Psoas muscle (tissue), 8 donors: ENCODE measurements at places on chromosomes 11 and 22.

DNA sequence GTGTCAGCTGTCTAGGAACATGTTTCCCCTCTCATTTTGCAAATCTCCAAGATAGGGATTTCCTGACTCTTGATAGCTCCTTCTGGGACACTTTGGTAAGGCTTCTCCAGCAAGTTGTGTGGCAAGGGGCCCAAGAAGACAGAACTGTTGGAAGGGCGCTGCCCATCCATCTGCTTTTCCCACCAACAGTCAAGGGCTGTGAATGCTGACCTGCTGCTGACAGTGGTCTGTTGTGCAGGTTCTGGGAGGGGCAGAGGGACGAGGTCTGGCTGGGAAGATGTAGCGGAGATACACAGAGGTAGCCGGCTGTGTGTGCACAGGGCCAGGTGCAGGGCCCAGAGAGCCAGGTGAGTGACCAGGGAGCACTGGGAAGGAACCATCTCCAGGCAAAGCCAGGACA lies 12.2 kb downstream of the BCR start:
- no peak for DNase-seq

DNA sequence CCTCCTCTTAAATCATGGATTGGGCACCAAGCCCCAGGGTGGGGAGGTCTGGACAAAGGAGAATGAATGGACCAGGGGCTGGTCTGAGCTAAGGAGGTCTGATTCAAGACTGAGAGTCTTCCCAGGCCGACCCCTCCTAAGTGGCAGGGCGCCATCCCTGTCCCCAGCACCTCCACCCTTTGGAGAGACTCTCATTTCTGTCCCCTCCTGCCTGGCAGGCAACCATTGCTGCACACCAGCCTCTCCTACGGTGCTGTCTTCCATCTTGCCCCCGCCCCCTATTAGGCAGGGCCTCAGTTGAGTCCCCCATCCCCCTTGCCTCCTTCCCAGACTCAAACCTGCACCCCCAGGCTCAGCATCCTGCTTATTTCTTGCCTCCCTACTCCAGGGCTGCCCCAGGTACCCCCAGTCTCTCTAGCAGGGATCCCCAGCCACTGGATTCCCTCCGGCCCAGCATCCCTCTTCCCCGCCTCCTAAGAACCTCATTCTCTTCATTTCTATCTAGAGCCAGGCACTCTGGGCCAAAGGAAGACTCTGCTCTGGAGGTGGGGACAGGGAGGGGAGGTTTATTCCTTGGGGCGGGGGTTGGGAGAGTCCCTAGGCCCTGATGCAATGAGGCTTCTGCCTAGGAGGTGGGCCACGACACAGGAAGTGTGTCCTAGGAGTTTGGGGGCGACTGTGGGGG lies 1.7 kb upstream of the RCOR2 start:
- DNase-seq, result peak; percentile 20

- DNase-seq, result no peak
These were observed 10.3 kb upstream of the FIBIN start for GRCh38 chr11:26983645-26984044.

- no peak for DNase-seq
These were observed 67.9 kb downstream of the YAP1 start for GRCh38 chr11:102177974-102178631.

DNA sequence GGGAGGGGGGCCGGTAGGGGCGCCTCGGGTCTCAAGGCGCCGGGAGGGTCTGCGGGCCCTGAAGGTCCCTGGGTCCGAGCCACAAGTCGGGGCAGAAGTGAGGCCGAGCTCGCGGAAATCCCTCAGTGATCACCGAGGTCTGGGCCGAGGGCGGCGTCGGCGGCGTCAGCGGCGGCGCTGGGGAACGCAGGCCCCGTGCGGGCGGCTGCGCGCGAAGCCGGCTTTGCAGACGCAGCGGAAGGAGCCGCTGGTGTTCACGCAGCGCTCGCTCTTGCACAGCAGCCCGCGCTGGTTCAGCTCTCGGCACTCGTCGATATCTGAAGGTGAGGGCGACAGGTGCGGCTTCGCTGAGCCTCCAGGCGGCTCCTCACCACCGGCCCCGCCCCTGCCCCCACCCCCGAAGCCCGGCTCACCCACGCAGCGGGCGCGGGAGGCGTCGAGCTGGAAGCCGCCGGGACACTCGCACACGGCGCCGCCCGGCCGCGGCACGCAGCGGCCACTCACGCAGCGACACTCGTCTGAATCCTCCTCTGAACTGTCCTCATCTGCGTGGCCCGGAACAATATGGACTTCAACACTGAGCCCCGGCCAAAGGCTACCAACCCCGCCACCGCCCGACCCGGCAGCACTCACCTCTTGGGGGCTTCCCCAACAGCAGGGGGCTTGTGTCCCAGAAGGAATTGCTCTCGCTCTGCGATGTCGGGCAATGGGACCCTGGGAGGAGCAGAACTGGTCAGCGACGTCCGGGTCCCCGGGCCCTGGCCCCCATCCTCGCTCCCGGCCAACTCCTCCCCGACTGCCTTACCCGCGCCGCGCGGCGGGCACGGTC lies 14.2 kb downstream of the SCYL1 start:
- peak; percentile 22 for DNase-seq

DNA sequence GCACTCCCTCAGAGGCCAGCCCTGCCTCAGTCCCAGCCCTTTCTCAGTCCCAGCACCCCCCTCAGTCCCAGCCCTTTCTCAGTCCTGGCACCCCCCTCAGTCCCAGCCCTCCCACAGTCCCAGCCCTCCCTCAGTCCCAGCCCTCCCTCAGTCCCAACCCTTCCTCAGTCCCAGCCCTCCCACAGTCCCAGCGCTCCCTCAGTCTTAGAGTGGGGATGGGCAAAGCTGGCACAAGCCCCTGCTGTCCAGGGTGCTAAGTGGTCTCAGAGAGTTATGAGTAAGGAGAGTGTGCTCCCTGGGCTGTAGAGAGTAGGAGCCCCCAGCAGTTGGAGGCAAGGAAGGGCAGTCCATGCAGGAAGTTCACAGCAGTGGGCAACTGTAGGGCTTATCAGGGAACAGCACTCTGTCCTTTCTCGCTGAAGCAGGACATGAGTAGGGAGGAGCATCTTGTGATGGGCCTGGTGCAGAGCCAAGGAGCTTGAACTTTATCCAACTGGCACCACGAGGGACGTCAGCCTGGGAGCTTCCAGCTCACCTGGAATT lies 51.4 kb upstream of the CRYBB3 start:
- no peak for DNase-seq

- peak; percentile 20 for DNase-seq
These were observed 46.2 kb downstream of the SHANK2 start for GRCh38 chr11:71206186-71206585.

DNA sequence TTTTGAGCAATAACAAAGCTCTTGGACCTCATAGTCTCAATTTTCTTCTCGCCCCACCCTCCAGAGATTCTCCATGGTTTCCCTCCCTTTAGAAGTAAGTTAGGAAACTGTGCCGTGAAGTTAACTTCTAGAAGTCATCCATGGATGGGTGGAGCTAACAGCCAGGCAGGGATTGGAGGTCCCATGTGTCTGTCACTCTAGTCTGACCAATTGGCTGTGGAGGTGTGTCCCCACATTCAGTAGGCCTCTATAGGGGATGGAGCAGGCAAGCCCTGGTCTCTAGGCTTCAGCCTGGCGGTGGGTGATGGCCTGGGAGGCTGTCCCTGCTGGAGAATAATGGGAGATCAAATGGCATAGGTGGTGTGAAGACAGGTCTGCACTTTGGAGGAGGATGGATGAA lies 50.7 kb downstream of the TP53I11 start:
- no peak for DNase-seq

GRCh38 chr11:111814106-111814505 lies 47.9 kb upstream of the PPP2R1B start:
- DNase-seq, result no peak

DNA sequence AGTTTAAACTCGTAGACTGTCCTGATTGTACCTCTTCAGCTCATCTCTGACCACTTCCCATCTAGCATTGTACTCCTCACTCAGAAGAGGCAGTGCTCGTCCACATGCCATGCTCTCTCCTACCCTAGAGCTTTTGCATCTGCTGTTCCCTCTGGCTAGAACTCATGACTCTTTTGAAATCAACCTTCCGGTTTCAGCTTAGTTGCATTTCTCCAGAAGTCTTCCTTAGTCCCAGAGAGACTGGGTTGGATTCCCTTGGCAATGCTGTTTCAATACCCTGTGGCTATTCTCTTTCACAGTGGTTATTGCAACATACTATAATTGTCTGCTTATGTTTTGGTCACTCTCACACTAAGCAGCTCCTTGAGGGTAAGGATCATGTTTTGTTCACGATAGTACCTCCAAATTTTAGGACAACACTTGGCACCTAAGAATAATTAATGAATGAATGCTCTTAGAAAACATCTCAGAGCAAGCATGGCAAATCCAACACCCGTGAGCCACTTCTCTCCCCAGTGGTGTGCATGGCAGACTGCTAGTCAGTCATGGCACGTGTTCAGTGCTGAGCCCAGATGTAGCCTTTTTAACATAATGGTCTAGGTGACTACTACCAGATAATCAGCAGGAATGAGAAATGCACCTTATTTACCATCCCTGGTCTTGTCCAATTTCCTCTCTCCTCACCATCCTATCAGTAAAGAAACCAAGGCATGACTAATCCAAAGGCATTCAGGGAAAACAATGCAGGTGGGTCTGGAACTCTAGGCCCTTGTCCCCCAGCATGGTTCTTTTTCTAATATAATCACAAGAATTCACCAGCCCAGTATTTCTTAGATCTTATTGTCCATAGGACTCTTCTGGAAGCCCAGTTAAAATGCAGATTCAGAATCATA lies 14.5 kb downstream of the SEPTIN3 start:
- no peak for DNase-seq

- no peak for DNase-seq
These were observed 33.0 kb upstream of the TEAD1 start for GRCh38 chr11:12640926-12641849.

DNA sequence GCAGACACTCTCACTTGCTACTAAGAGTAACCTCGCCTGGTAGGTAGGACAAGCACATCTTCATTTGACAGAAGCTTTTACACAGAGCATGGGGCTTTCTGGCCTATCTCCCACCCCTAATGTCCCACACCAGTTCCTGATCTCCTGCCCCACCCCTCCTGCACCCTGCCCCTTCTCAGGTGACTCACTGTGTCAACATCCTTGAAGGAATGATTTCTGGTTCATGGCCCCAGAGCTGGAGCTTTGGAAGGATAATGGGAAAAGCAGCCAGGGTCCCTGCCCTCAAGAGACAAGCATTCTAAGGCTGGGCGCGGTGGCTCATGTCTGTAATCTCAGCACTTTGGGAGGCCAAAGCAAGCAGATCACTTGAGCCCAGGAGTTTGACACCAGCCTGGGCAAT lies 47.2 kb downstream of the LRFN4 start:
- no peak for DNase-seq

- no peak for DNase-seq
These were observed 64.5 kb downstream of the SHISAL1 start for GRCh38 chr22:44247923-44248892.

DNA sequence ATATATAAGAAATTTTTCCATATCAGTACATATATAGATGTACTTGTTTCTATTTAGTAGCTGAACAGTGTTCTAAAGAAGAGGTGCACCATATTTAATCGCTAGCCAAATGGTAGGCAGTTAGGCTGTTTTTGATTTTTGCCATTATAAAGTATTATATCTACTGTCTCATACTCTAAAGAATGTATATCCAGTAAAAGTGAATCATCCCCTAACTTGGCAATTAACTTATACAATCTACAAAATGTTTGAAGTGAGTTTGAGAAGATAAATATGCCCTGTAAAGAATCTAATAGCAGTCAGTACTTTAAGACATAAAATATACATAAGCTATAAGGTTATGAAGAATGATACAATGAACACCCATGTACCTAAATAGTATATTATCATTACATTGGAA lies 291.5 kb downstream of the SWAP70 start:
- DNase-seq, result no peak

- DNase-seq, result no peak
These were observed 82.6 kb downstream of the BARX2 start for GRCh38 chr11:129458278-129458677.

- DNase-seq, result no peak
These were observed 42.0 kb downstream of the CECR2 start for GRCh38 chr22:17411213-17411612.

- no peak for DNase-seq
These were observed 231.8 kb upstream of the CTSC start for GRCh38 chr11:88569342-88569741.

DNA sequence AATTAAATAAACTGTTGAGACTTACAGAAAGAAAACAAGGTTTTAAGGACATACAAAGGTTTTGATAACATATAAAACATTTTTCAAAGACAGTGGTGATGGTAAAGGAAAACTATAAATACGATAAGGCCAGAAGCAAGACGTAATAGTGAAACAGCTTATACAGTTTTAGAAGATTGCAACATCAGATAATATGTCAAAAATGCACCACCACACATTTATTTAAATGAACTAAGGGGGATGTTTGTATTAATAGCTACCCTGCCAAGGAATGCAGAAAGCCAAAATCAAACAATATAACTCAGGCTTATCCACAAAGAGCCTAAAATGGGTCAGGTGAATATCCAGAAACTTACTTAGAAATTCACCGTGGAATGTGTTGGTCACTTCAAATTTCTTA lies 981.6 kb upstream of the FAT3 start:
- no peak for DNase-seq

DNA sequence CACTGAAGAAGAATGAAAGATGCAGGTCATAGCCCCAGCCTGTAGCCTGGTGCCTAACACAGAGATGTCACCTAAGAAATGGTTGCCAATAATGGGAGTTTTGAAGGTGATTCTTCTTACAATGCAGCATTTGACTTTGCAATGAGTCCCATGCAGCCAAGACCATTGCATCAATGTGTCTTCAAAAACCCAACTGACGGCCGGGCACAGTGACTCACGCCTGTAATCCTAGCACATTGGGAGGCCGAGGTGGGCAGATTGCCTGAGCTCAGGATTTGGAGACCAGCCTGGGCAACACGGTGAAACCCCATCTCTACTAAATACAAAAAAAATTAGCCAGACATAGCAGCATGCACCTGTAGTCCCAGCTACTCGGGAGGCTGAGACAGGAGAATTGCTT lies 89.3 kb upstream of the ASPHD2 start:
- no peak for DNase-seq

- DNase-seq, result peak; percentile 48
These were observed 3.8 kb downstream of the MN1 start for GRCh38 chr22:27797520-27798391.

DNA sequence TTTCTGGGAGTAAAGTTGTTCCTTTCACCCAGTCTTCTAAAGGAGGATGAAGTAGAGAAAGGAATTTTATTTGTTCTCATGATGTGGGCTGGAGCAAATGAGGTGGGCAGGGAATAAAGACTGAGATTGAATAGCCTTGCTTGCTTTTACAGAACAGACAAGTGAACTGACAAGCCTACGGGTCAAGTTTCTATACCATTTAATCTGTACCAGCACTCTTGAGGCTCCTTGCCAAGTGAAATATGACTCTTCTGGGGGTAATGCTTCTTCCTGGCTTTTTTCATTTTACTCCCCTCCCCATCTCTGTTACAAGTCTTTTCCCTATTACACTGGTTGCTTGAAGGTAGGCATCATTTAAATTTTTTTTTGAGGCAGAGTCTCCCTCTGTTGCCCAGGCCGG lies 54.8 kb downstream of the CSTPP1 start:
- DNase-seq, result no peak

- no peak for DNase-seq
These were observed 106.7 kb upstream of the OR9G4 start for GRCh38 chr11:56855217-56855616.

GRCh38 chr11:45803971-45804760 lies 783 bp upstream of the SLC35C1 start:
- peak; percentile 90 for DNase-seq

GRCh38 chr11:95768521-95768920 lies 21.1 kb downstream of the FAM76B start:
- DNase-seq, result no peak
